ENCODE measurements at places on chromosomes 6 and 20. TPM values are rescaled to one million over a fixed set of nuclear protein-coding genes. Genes with fewer than 3 reads are reported as not detected.

GRCh38 chr20:63775096-63775978, 35.8 kb downstream of the SLC2A4RG start:
- DNase-seq, result peak; percentile 82

DNA sequence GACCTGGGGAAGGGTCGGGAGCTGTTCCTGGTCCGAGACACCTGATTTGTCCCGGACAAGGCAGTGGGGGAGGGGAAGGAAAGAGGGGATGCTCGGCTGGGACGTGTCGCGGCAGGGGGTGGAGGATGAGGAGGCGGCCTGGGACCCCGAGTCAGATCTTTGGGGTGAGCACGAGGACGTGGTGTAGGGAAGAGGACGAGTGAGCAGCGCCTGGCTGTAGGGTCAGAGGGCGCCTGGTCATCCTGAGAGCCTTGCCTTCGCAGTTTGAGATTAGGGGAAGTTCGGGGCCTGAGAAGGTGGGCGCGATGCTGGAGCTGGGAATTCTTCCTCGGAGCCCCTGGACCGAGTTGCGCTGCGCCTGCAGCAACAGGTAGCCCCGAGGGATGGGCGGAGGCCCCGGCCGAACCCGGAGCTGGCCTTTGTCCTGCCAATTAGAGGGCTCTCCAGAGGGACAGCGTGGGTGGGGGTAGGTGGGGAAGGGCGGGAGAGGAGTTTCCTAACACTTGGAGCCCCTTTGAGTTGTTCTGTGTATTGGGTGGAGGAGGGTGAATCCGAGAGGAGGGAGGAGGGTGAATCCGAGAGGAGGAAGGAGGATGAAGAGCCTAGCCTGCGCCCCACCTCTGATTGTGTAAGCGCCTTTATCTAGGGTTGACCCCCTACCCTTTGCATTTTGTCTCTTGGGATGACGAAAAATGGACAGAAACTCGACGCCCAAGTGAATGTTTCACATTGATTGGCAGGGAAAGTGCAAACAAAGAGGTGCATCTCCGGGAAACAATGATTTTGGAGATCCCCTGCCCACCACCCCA, 72.0 kb downstream of the SOX4 start:
- DNase-seq, result peak; percentile 31

DNA sequence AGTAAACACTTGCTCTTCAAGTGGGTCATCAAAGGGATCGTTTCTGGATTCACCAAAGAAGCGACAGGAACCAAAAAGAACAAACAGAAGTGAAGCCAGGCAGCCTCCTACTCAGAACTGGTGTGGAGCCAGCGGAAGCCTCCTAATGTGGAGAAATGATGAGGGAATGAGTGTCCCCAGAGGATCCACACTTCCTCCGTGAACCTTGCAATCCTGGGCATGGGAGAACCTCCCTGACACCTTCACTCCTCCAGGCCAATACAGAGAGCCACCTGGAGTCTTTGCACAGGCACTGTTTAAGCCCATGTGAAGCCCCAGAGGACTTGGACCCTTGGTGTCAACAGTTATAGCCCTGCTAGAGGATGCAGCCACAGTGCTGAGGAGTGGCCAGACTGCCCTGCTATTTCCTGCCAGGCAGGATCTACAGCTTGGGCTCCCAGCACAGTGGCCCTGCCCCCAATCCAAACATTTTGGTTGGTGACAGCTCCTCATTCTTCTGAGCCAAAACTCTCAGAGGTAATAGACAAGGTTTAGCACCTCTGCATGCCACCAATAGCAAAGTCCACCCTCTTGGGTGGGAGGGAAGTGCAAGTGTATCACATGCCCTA, 23.2 kb upstream of the SERINC1 start:
- DNase-seq, result no peak

GRCh38 chr6:1436334-1437306, 47.2 kb downstream of the FOXF2 start:
- DNase-seq, result peak; percentile 71

GRCh38 chr6:144189351-144189750, 39.0 kb downstream of the STX11 start:
- no peak for DNase-seq

DNA sequence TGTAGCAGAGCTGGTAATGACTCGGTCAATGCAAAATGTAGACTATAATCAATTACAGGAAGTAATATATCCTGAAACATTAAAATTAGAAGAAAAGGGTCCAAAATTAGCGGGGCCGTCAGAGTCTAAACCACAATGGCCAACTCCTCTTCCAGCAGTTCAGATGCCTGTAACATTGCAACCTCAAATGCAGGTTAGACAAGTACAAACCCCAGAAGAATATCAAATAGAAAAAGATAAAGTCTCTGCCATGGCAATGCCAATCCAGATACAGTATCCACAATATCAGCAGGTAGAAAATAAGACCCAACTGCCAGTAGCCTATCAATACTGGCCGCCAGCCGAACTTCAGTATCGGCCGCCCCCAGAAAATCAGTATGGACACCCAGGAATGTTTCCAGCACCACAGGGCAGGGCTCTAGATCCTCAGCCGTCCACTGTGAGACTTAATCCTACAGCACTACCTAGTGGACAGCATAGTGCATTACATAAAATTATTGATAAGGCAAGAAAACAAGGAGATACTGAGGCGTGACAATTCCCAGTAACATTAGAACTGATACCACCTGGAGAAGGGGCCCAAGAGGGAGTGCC, 158.4 kb downstream of the GPX5 start:
- DNase-seq, result no peak

GRCh38 chr20:35947907-35948306, 6.4 kb downstream of the SCAND1 start:
- no peak for DNase-seq

DNA sequence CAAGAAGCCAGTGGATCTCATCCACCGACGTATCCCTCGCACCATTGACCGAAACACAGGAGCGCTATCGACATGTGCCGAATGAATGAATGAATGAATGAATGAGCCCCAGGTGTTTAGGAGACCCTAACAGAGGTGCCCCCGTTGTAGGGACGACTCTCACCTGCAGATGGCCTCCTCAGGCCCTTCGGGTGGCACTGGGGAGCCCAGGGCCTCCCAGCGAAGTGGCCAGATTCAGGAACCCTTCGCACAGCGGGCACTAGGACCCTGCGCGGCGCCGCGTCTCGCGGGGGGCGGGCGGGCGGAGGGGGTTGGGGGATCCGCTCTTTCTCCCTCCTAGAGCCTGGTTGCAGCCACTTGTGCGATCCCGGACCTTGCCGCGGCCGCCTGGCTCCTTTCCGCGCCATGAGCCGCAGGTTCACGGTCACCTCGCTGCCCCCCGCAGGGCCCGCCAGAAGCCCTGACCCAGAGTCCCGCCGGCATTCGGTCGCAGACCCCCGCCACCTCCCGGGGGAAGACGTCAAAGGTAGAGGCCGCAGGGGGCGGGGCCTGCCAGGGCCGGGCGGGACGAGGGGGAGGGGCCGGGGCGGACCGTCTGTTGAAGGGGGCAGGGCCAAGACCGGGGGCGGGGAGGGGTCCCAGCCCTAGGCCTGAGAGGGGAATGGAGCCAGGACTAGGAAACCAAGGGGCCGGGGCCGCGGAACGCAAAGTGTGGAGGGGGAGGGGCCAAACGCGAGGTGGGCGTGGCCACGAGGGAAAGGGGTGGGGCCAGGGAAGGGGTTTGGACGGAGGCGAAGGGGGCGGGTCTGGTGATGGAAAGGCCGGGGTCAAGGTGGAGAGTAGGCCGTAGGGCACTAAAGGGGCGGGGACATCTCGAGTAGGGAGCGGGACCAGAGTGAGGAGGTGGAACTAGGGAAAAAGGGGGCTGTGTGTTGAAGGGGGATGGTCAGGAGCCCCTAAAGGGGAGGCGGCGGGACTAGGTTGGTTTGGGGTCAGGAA, 7.4 kb upstream of the SLC12A5 start:
- no peak for DNase-seq

DNA sequence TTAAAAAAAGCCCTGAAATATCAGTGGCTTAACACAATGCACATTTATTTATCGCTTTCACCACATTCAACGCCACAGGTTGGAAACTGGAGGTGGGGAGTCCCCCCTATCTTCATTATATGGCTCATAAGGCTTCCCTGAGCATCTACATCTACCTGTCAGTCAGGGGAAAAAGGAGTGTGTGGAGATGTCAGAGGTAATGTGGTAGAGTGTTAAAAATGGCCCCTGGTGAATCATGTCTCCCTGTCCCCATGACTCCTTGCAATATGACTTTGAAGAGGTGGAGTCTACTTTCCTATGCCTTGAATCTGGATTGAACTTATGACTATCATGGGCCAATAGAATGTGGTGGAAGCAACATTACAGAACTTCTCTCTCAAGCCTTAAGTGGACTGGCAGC, 65.5 kb upstream of the BTBD3 start:
- DNase-seq, result no peak

GRCh38 chr20:50345712-50346373, 155.2 kb downstream of the CEBPB start:
- DNase-seq, result no peak

- DNase-seq, result no peak
Observed at GRCh38 chr6:90214966-90215365, 81.7 kb downstream of the BACH2 start.

DNA sequence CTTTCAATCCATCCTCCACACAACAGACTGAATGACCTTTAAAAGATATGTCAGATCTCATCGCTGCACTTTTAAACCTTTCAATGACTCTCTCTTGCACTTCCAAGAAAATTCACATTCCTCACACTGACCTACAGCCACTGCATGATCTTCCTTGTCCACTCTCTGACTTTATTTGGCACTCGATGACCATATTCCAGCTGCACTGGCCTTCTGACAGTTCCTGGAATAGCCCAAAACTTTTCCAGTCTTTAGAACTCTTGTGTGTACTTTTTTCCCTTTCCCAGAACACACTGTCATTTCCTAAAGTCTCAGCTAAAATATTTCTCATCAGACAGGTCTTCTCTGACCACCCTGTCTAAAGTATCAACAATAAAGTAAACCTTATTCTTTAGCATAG, 174.6 kb downstream of the ADGRG6 start:
- DNase-seq, result no peak

- DNase-seq, result no peak
Observed at GRCh38 chr6:168996356-168996625, 257.4 kb downstream of the THBS2 start.

DNA sequence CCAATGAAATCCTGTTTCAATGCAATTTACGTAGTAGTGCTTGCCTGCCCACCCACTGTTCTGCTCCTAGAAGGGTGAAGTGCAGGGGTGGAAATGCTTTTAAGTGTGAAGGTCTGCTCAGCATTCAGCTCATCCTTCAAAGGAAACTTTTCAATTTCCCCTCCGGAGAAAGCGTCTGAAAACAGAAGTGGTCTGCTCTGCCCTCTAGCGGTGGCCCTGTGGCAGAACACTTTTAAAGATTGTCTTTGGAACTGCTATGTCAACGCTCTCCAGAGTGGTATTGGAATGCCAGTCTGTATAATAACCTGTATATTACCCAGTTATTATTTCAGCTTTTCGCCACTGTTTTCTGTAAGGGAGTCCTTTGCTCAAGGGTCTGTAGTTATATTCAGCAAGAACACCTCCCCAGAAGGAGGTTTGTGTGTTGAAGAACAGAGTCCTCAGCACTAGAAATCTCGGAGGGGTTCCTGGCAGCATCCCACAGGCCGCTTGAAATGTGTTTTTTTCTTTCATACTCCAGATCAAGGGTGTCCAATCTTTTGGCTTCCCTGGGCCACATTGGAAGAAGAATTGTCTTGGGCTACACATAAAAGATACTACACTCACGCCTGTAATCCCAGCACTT, 63.1 kb upstream of the KLHL31 start:
- DNase-seq, result peak; percentile 81

DNA sequence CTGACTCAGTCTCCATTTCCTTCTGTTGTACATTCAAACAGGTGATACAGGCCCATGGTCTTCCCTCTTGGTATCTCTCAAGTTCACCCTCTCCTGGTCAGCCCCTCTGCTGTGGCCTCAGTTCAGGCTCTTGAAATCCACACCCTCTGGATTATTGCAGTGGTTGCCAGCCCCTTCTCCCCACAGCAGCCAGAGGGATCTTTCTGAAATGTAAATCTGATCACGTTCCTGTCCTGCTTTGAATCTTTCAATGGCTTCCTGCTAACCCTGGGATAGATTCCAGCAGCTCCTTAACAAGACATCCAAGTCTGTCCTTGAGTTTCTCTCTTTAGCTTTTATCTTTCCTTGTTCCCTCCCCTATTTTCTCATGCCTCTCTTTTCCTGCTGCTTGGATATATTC, 22.2 kb downstream of the CHMP4B start:
- no peak for DNase-seq

DNA sequence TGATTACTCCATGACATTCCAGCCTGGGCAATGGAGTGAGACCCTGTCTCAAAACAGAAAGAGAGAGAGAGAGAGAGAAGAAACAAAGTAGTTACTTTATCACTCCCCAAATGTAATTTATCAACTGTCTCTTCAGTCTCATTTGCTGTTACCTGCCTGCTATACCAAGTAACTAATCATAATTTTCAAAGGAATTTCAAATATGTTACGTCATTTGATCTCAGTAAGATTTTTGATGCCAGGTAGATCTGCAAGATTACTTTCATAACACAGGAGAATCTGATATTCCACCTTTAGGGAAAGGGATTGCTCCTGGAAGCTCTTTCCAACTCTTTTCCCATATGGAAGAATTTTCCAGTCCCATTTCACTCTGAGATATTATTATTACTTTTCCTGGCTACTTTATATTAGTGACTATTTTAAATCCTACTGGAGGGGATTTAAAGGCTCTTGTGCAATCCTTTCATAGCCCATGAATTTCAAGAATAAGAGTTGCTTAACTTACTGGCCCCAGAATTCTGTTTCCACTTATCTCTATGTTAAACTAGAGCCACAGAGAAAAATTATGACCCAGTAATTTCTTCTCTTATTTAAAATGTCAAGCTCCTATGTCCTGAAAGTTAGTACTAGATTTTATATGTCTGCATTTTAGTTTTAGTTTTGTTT, 390.2 kb upstream of the FLRT3 start:
- DNase-seq, result no peak

DNA sequence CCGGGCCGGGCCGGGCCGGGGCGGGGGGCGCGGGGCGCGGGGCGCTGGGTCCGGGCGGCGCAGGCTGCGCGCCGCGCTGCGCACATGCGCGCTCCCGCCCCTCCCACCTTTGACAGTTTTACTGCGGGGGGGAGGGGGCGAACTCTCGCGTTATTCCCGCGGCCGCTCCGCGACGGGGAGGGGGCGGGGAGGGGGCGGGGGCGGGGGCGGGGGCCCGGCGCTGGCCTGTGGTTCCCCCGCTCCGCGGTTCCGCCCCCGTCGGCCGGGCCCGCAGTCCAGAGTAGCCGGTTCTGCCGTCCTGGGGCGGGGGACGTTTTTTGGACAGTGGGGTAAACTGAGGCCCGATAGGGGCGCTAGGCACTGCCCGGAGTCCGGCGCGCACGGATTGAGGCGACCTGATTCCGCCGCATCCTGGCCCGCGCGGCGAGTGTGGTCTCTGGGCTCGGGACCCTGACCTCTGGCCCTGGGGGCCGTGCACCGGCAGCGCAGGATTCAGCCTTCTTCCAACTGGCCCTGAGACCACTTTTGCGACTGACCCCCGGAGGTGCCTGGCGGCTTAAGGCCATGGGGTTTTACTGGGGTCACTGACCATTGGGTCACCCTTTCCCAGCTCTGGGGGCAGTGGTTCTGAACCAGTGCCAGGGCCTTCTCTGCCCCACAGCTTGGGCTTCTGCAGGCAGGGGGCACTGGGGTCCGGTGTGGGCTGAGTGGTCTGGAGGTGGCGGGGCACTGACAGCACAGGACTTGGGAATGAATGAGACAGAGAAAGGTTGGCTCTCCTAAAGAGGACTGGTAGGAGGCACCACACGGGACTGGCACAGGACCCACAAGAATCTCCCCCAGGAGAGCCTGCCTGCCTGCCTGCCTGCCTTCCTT, at the start of gene ZNF512B:
TSS of gene ZNF512B (minus strand) at position 93 of the 876 bp plus-strand sequence. CDS start 1,980 bp downstream, outside the sequence.
- no peak for DNase-seq

SGK2 gene
- polyA plus RNA-seq, result 1.2 TPM

PACRG gene
- 0.62 TPM for polyA plus RNA-seq

SIRPA gene
- polyA plus RNA-seq, result 11.9 TPM

PGC gene
- polyA plus RNA-seq, result 0.73 TPM

FAM209B gene
- 3.3 TPM for polyA plus RNA-seq

HCRTR2 gene
- polyA plus RNA-seq, result 0.07 TPM

Measured in thymus (tissue), 14 donors.